ENCODE measurements at places on chromosomes 1 and 21. TPM values are rescaled to one million over a fixed set of nuclear protein-coding genes. Genes with fewer than 3 reads are reported as not detected.
A peak's percentile ranks its signal among the peaks of the same experiment; 100 is the strongest.

- no peak for DNase-seq
Observed at GRCh38 chr1:150981177-150981804, 801 bp upstream of the ANXA9 start.

Gene ALX3
- not detected for polyA plus RNA-seq

- no peak for DNase-seq
Observed at GRCh38 chr1:206716159-206716869, 31.6 kb downstream of the MAPKAPK2 start.

Gene CYP4X1
- polyA plus RNA-seq, result 1.2 TPM

DNA sequence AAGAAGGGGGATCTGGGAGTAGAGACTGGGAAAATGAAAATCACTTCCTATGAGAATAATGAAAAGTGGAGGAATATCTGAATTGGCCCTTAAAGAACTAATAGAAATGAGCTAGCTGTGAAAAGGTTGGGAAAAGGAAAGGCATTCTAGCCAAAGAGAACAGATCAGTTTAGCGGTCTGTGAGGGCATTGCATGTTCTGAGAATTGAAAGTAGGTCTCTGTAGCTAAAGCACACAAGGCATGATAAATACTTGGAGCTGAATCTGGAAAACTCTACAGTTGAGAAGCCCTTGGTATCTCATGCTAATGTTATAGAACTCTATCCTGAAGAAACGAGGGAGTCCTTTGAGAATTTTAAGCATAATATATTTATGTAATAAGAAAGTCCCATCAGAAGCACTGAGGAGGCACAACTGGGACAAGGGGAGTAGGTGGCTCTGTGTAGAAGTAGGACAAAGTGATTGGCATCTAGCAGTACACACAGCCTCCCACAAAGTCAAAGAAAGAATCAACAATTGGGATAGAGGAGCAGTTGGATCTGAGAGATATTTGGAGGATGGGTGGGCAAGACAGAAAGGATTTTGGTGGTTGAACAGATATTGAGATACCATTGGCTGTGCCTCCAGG lies 78.7 kb downstream of the GREM2 start:
- DNase-seq, result no peak

DNA sequence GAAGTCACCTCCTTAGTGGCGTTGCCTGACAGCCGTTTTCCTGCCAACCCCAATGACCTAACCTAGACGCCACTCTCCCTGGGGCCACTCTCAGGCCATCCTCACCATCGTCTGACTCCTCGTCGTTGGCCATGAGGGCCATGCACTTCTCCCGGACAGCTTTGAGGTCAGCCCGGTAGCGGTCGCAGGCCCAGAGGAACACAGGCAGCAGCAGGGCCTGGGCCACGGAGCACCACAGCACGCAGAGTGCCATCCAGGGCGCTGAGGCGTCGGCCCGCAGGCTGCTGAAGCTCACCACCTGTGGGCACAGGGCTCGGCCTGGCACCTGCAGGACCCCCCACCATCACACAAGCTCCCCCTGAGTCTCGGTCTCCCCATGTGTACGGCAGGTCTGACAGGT lies 7.3 kb downstream of the HES3 start:
- no peak for DNase-seq

DNA sequence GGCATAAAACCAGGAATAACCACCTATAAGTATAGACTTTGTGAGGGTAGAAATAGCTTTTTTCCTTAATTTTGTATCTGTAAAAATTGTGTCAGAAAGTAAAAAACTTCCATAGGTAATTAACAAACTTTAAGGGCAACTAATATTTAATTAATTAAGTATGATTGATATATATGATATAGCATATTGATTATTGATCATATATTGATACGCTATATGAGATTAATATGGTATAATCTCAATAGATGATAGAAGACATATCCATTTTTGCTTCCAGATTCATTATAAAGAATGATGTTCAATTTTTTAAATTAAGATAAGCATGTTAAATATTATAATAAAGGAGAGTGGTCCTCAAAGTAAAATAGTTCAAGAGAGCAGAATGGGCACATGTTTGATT lies 99.3 kb upstream of the VAV3 start:
- no peak for DNase-seq

GRCh38 chr1:152497273-152497672 lies 13.3 kb upstream of the LCE5A start:
- DNase-seq, result no peak

DNA sequence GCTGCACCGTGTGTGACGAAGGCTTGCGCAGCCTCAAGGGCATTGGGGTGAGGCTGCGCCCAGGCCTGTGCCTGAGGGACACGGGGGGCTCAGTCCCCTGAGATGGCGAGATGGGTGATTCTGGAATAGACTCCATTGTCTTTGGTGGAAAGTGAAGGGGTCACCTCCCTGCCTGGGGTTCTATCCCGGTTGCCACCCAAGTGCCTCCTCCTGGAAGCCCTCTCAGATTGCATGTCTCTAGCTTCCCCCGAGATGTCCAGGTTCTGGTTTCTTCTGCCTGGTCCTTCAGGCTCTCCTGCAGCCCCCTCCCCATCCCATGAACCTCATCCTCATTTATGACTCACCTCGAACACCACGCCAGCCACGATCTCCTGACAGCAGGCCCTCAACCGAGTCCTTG lies 22.3 kb upstream of the MFN2 start:
- no peak for DNase-seq

GRCh38 chr1:172254521-172255222 lies 165.8 kb upstream of the C1orf105 start:
- peak; percentile 32 for DNase-seq

DNA sequence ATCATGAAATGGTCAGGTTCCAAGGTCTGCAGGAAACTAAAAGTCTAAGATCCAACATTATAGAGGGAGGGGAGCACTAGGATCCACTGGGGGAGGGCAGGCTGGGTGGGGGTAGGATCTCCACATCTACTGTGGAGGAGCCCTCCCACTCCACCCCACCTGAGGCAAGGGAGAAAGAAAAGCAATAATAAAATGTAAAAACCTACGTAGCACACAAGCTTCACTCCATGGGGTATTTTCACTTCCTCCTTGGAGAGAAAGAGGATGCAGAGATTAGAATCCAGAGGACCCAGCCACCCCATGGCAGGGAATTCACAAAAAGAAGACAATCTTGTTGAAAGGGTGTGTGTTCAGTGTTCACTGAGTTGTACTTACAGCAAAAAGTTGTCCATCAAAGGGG lies 14.4 kb downstream of the SPOCD1 start:
- DNase-seq, result no peak

DNA sequence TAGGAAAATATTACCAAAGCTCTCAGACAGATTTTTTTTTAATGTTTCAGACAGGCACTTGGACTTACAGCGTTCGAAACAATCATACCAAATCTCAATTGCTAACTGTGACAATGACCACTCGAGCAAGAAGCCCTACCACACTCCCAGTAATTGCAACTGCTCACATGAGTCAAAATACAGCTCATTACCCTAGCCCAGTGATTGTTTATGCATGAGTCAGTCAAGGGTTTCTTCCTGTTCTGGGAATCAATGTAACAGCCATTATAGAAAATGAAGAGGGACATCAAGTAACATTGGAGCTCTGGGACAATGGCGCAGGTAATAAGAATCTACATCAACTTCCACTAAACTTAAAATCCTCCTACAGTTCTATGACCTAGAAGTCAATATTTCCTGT lies 56.1 kb upstream of the SH3GLB1 start:
- no peak for DNase-seq

DNA sequence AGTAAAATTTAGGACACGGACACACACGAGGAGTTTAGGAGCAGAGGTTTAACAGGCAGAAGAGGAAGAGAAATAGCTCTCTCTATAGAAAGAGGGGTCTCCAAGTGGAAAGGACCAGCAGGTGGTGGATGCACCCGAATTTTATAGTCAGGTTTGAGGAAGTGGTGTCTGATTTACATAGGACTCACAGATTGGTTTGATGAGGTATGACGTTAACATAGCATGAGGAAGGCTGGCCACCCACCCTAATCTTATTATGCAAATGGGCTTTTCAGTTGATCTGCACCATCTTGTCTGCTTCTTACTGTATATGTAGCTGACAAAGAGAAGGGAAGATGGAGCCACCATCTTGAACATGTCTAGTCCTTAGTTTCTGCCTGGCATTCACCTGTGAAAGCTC lies 52.5 kb upstream of the RGS2 start:
- DNase-seq, result no peak

- DNase-seq, result no peak
Observed at GRCh38 chr1:76841460-76841859, 25.8 kb upstream of the ST6GALNAC5 start.

- no peak for DNase-seq
Observed at GRCh38 chr1:157781048-157781447, 4.1 kb upstream of the FCRL2 start.

Gene FBLIM1
- 185 TPM for polyA plus RNA-seq

Gene ZSCAN20
- 3.1 TPM for polyA plus RNA-seq

Data from keratinocyte (primary cell).